ENCODE measurements at places on chromosomes 5 and 9.
A peak's percentile ranks its signal among the peaks of the same experiment; 100 is the strongest.

GRCh38 chr5:124239572-124239971, 506.9 kb downstream of the ZNF608 start:
- DNase-seq = no peak

- DNase-seq = no peak
Observed at GRCh38 chr5:81450940-81451339, 57.0 kb upstream of the ACOT12 start.

GRCh38 chr5:105554568-105555169, 1992.1 kb upstream of the NUDT12 start:
- no peak for DNase-seq

GRCh38 chr5:117204926-117205869, 630.6 kb upstream of the SEMA6A start:
- DNase-seq = no peak

GRCh38 chr5:56282216-56282615, 49.1 kb upstream of the ANKRD55 start:
- no peak for DNase-seq

- DNase-seq = peak; percentile 30
Observed at GRCh38 chr9:123401879-123402513, 46.0 kb downstream of the CRB2 start.

GRCh38 chr5:172984244-172984953, 828 bp downstream of the ATP6V0E1 start:
- DNase-seq = peak; percentile 89

- no peak for DNase-seq
Observed at GRCh38 chr5:146192571-146193043, 10.2 kb upstream of the LARS1 start.

- no peak for DNase-seq
Observed at GRCh38 chr5:10335711-10336470, 17.6 kb upstream of the MARCHF6 start.

DNA sequence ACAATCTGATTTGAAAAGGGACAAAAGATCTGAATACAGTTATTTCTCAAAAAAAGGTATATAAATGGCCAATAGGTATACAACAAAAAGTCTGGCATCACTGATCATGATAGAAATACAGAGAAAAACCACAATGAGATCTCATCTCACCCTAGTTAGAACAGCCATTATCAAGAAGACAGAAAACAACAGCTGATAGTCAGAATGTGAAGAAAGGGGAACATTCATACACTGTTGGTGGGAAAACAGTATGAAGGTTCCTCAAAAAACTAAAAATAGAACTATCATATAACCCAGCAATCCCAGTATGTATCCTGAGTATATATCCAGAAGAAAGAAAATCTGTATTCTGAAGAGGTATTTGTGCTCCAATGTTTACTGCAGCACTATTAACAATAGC, 75.7 kb upstream of the OR2K2 start:
- no peak for DNase-seq

DNA sequence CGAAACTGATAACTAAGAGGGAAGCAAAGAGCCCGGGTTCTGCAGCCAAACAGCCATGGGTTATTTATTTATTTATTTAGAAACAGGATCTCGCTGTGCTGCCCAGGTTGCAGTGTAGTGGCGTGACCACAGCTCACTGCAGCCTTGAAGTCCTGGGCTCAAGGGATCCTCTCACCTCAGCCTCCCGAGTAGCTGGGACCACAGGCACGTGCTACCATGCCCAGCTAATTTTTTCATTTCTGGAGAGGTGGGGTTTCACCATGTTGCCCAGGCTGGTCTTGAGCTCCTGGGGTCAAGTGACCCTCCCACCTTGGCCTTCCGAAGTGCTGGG, 24.1 kb downstream of the NDUFA8 start:
- DNase-seq = no peak
